ENCODE measurements at places on chromosomes 5 and 9. TPM values are rescaled to one million over a fixed set of nuclear protein-coding genes. Genes with fewer than 3 reads are reported as not detected.

The CATSPER3 gene
- total RNA-seq: 0.81 TPM

The SERF1B gene
- total RNA-seq: 24.4 TPM

The NEK6 gene
- 17.4 TPM for total RNA-seq

The TRPM6 gene
- 0.05 TPM for total RNA-seq

The FOXD1 gene
- 0.13 TPM for total RNA-seq

The IL31RA gene
- total RNA-seq: 0.80 TPM

The GKAP1 gene
- total RNA-seq: 1.5 TPM

The TEK gene
- total RNA-seq: not detected

The KLF9 gene
- 18.1 TPM for total RNA-seq

The C5orf52 gene
- not detected for total RNA-seq

The MSMP gene
- not detected for total RNA-seq

The GFI1B gene
- total RNA-seq: not detected

The KIAA1958 gene
- total RNA-seq: 8.2 TPM
